ENCODE measurements at places on chromosomes 7 and 10. TPM values are rescaled to one million over a fixed set of nuclear protein-coding genes. Genes with fewer than 3 reads are reported as not detected.

DNA sequence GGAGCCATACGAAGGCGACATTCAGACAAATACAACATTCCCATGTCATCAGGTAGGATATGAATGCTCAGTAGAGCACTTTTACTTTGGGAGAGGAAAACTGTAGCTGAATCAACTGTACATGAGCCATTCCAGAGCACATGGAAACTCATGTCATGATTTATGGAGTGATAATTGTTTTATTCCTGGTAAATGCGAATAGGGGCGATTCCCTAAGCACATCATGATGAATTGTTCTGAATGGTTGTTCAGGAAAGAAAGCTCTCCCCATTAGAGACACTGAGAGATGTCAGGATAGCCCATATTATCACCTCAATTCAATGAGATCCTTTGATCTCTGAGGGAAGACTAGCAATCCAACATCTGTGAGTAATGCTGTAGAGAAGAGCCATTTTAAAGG, 243.6 kb downstream of the FOXP2 start:
- no peak for DNase-seq

DNA sequence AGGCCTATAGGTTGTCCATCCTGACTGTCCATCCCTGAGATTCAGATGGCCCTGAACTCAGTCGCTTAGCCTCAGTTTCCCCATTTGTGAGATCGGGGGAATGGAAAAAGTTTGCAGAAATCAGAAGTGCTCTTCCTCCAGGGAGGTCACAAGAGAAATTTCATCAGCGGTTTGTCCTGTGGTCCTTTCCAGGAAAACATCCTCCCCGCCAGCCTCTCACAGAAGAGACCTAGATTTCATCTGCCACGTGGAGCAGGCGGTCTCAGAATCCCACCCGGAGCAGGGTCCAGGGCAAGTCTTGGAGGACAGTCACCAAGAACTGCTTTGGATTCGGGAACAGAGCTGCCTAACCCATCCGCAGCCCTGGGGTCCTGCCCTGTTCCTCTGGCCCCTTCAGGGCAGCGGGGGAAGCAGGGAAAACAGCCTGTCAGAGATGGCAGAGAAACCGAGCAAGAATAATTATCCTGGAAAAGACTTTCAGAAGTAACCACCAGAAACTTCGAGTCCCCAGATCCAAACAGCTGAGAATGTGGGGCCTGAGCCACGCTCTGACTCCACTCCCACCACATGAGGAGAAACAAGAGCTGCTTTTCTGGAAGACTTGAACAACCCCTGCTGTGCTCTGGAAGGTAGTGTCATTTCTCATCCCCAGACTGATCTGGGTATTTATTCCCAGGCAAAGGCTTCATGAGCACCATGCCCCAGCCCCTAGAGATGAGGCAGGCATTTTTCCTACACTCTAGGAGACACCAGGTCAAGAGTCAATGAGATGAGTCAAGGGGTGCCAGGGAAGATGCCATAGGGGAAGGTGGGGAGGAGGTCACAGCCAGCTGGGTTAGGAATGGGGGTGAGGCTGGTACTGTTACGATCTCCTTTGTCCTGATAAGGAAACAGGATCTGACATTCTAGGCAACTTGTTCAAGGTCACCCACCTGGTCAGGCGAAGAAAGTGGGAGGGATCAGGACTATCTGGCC, 1.1 kb upstream of the TNS3 start:
- no peak for DNase-seq

- DNase-seq = peak; percentile 67
Measured at GRCh38 chr7:12713625-12714378, 26.4 kb downstream of the ARL4A start.

GRCh38 chr7:50335795-50336754, 31.6 kb downstream of the IKZF1 start:
- DNase-seq = peak; percentile 89

DNA sequence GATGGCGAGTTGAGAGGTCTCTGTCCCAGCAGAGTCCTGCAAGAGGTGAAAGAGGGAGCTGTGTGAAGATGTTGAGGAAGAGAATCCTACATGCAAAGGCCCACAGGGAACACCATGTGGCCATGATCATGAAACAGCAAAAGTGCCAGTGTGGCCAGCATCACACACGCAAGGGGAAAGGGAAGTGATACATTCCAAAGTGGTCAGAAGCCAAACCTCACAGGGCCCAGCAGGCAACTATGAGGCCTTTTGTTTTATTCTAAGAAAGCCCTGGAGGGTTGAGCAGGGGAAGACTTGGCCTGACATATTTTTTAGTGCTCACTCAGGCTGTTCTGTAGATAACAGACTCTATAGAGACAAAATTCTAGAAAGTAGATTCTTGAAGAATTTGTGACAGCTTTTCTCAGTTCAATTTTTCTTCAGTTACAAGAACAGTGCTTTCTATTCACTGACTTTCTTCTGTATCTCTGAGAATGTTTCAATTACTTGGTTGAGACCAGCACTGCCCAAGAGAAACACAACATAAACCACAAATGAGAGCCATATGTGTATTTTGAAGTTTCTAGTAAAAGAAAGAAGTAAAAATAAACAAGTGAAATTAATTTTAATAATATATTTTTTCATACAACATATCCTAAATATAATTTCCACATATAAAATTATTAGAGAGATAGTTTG, 82.3 kb downstream of the HTR7 start:
- DNase-seq = no peak

The LFNG gene
- 0.25 TPM for polyA plus RNA-seq

The VKORC1L1 gene
- 21.0 TPM for polyA plus RNA-seq

The SGCE gene
- not detected for polyA plus RNA-seq

GRCh38 chr7:22578007-22578733, 78.2 kb upstream of the STEAP1B start:
- DNase-seq = no peak

- DNase-seq = no peak
Measured at GRCh38 chr7:47394751-47395252, 187.1 kb downstream of the TNS3 start.

- no peak for DNase-seq
Measured at GRCh38 chr7:112962815-112963214, 123.8 kb downstream of the GPR85 start.

The COMMD3 gene
- polyA plus RNA-seq = 72.5 TPM

DNA sequence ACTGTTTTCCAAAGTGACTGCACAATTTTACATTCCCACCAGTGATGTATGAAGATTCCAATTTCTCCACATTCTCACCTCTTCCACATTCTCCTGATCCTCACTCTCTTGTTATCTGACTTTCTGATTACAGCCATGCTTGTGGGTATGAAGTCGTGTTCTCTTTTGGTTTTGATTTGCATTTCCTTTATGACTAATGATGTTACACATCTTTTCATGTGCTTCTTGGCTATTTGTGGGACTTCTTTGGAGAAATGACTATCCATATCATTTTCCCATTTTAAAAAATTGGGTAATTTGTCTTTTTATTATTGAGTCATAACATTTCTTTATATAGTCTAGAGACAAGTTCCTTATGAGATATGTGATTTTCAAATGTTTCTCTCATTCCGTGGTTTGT, 10.5 kb upstream of the GIMAP8 start:
- no peak for DNase-seq

DNA sequence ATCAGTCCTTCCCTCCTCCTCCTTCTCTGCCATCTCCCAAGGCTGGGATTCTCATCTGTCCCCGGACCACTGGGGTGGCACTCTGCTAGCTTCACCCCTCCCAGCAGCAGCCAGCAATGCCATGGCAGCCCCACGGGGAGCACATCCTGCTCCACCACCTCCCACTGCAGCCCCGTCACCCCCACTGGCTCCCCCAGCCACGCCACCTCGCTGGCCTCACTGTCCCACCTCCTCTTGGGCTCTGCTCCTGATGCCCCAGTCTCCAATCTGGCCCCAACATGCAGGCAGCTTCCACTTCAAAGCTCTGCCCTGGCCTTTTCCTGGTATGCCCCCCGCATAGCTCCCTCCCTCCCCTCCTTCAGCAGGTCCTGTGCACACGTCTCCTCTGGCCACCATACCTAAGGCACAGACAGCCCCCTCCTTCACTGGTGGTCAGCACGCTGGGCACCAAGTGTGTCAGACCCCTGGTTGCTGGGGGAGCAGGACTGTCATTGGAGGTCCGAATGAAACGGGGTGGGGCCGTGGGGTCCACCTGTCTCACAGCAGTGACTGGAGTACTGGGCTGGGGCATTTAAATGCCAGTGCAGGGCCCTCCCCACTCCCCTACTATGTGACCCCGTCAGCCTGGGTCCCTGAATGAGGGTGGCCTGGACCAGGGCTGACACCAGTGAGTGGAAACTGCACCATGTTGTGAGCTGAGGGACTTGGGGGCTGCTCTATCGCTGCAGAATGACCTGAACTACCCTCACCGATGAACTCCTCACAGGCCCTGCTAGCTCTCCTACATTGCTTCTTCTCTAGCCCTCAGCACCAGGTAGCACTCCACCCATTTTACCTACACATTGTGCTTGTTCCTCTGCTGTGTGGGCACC, 38.7 kb downstream of the RASGEF1A start:
- DNase-seq = no peak

The ACTR3C gene
- 14.9 TPM for polyA plus RNA-seq

- no peak for DNase-seq
Measured at GRCh38 chr10:12638103-12638502, 288.8 kb downstream of the CAMK1D start.

GRCh38 chr10:91702620-91703019, 69.7 kb upstream of the PPP1R3C start:
- no peak for DNase-seq

DNA sequence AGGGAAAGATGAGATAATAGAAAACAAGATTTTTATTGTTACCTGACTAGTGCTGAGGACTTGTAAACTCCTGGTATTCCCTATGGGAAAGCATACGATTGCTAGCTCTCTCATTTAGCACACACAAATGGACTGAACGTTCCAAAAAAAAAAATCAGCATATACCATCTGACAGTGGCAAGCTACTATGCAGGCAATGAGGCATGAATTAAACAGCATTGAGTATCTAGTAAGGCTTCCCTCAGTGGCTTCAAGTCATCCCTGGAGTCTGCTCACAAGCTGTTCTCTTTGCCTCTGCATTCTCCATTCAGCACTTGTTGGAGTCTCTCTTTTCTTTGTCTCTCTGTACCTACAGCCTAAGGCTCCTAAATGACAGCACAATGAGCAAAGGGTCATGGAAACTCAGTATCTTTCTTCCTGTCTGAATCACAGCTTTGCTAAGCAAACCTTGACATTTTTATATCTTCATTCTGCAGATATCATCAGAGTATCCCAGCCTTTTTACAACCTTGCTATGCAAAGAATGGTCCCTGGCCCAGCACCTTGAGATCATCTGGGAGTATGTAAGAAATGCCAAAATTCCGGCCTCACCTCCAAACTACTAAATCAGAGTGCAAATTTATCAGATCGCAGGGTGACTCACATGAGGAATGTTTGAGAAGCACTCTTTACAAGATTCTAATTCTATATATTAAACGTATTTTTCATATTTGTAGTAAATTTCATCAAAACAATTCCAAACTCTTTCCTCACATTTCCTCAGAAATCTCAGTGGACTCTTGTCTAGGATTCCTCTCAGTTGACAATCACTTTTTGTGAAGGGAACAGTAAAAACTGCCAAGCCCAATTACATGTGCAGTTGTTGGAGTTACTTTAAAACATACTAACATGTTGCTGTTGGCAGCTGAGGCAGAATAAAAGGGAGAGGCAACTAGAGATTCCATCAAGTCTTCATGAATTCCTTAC, 10.8 kb upstream of the LIPA start:
- no peak for DNase-seq

- no peak for DNase-seq
Measured at GRCh38 chr7:36535866-36536664, 146.4 kb downstream of the ANLN start.

Measured in K562 (cell line).